ENCODE measurements at places on chromosomes 16 and 17.

DNA sequence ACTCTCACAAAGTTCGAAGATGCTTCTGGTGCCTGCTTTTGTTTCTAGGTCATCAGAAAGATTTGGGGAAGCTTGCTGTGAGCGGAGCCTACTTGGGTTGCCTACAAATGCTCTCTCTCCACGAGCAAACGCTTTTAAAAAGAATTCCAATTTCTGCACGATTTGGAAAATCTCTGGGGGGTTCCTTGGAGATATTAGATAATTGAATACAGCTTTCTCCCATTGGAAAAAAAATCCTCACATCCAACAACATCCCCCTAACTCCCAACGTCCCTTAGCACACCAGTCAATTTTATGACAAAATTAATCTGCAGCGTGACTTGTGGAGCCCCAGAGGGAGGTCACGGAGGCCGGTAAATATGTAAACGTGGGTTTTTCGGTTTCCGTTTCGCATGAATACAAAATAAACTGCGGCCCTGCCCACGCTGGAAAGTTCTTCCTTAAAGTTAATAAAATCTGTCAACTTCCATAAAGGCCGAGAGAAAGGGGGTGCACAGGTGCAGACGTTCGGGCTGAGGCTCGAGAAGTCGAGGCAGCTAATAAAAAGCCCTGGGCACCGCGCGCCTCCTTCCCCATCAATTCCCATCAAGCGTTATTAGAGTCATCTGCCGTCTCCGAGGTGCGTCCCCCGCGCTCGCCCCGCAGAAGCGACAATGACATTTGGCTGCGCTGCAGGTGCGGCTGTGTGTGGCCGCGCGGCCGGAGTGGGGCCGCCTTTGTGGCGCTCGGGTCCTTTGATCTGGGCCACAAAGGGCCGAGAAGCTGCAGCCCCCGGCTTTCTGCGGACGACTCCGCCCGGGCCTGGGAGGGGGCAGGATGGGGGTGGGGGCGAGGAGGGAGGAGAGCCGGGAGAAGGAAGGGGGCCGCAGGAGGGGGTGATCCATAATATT, 37.6 kb downstream of the SALL1 start:
- DNase-seq, result no peak

DNA sequence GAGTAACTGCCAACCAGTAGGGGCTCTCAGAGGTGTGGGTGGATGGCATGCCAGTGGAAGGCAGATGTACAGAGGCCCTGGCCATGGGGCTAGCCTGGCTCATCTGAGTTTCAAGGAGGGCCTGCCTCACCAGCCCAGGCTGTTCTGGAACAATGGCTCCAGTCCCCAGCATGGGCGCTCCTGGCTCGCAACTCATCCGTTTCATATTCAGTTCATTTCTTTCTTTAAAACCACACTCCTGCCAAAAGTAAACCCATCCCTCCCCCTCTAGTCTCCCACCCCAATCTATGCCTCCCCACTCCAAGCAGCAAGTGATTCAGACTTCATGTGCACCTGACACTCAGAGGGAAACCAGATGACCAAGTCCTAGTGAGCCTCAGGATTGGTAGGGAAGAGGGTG, 2.4 kb downstream of the CCL13 start:
- DNase-seq, result peak; percentile 65

DNA sequence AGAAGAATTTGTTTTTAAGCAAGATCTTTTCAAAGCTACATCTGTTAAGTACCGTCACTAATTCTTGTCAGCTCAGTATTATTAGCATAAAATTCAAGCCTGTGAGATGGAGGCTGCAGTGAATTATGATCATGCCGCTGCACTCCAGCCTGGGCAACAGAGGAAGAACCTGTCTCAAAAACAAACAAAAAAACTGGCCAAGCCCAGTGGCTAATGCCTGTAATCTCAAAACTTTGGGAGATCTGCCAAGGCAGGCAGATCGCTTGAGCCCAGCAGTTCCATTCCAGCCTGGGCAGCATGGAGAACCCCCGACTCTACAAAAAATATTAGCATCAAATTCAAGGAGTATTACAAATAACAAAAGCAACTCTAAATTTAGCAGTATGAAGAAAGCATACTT, 88.0 kb downstream of the STXBP4 start:
- DNase-seq, result peak; percentile 27

DNA sequence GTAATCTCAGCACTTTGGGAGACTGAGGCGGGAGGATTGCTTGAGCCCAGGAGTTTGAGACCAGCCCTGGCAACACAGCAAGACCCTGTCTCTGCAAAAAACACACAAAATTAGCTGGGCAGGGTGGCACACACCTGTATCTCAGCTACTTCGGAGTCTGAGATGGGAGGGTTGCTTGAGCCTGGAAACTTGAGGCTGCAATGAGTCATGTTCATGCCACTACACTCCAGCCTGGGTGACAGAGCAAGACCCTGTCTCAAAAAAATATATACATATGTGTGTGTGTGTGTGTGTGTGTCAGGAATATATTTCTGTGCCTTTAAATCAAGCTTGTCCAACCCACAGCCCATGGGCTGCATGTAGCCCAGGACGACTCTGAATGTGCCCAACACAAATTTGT, 55.2 kb downstream of the CRISPLD2 start:
- DNase-seq, result no peak

DNA sequence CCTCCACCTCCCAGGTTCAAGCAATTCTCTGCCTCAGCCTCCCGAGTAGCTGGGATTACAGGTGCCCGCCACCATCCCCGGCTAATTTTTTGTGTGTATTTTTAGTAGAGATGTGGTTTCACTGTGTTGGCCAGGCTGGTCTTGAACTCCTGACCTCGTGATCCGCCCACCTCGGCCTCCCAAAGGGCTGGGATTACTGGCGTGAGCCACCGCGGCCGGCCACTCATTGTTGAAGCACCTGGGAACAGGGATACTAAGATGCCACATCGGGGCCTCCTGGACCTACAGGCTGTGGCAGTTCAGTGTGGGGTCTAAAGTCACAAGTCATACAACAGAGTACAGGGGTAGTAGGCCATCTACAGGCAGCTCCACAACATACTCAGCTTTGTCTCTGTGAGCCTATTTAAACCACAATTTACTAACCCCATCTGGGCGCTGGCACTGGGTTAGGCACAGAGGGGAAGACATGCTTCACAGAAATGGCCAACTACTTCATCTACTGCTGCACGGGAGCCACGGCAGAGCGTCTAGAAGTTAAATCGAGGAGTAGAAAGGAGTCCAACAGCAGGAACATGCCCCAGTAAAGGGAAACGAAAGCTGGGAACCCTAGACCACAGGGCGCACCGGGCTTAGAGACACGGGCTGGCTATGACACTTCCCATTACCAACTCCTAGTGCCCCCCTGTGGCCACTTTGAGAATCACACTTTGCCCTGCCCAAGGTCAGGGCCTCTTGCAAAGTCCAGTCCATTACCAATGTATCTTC, 4.3 kb downstream of the VAMP2 start:
- DNase-seq, result peak; percentile 30

Data from DMS79 treated with DMSO at 0.1 percent for 48 hours (cell line).